Cardiac septum (tissue), 1 donor: ENCODE measurements at places on chromosomes 4 and X. TPM values are rescaled to one million over a fixed set of nuclear protein-coding genes. Genes with fewer than 3 reads are reported as not detected.

KIT gene
- 2.3 TPM for total RNA-seq

ARX gene
- total RNA-seq: not detected

ADGRG2 gene
- total RNA-seq: 0.35 TPM

VCX gene
- total RNA-seq: not detected
